ENCODE measurements at places on chromosomes 3 and 15. TPM values are rescaled to one million over a fixed set of nuclear protein-coding genes. Genes with fewer than 3 reads are reported as not detected.

The PYGO1 gene
- 10.1 TPM for total RNA-seq

The ATP2C1 gene
- total RNA-seq, result 172 TPM

The ZNF717 gene
- total RNA-seq, result 19.1 TPM

The PAK6 gene
- 0.13 TPM for total RNA-seq

The ERICH6 gene
- 0.03 TPM for total RNA-seq

The PLA2G4D gene
- not detected for total RNA-seq

The RBPMS2 gene
- total RNA-seq, result 0.07 TPM

The GOLGA8T gene
- total RNA-seq, result 0.17 TPM

The MDFIC2 gene
- not detected for total RNA-seq

The TMOD2 gene
- 8.1 TPM for total RNA-seq

The CCR3 gene
- total RNA-seq, result not detected
